ENCODE measurements at places on chromosomes 7 and 10.

DNA sequence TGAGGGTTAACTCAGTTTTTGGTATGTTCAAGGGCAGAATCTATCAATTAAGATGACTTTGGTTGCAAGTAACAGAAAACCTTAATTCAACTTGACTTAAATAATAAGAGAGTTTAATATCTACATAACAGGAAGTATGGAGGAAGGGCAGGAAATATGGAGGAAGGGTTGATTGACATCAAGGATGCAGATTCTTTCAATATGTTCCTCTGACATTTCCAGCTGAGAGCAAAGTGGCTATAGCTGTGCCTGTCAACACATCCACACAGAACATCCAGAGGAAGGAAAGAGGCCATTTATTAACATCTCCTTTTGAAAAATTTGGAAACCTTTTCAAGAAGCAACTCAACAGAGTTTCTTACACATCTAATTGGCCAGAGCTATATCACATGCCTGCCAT is 19.4 kb upstream of the RALA start:
- DNase-seq: no peak

DNA sequence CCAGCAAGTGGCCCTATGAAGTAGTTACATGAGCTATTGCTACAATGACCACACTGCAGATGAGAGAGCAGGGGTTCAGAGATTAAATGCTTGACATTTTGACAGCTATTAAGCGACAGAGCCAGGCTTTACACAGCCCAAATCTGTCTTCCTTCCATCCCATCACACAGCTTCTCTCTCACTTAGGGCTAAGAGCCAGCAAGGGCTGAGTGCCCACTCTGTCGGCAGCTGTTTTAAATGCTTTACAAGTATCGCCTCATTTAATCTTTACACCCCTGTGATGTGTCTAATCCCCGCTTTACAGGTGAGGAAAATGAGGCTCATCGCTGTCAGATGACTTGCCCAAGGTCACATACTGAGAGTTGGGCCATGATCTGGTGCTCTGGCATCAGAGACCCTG is 15.2 kb upstream of the OPALIN start:
- DNase-seq: no peak

GRCh38 chr7:150421831-150422230 is 28.6 kb upstream of the GIMAP8 start:
- no peak for DNase-seq

- no peak for DNase-seq
Observed at GRCh38 chr10:6746782-6747181, 166.7 kb upstream of the PRKCQ start.

GRCh38 chr10:3813267-3813666 is 28.3 kb upstream of the KLF6 start:
- DNase-seq: no peak

DNA sequence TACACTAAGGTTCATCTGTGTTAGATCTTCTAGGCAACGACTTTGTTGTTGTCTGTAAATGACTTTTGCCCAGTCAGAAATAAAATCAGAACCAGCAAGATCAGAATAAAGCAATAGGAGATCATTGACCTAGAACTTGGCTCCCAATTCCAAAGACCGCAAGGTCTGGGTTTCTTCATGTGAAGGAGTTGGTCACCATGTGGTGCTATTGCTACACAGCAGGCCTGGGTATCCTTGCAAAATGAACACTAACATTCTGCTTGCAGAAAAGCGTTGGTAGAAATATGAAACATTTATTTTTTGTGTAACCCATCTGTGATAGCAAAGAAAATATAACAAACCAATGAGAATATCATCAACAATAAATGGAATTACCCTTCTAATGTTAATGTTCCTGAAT is 831.0 kb downstream of the NXPH1 start:
- DNase-seq: no peak

- DNase-seq: no peak
Observed at GRCh38 chr7:92621561-92622023, 31.4 kb upstream of the FAM133B start.

DNA sequence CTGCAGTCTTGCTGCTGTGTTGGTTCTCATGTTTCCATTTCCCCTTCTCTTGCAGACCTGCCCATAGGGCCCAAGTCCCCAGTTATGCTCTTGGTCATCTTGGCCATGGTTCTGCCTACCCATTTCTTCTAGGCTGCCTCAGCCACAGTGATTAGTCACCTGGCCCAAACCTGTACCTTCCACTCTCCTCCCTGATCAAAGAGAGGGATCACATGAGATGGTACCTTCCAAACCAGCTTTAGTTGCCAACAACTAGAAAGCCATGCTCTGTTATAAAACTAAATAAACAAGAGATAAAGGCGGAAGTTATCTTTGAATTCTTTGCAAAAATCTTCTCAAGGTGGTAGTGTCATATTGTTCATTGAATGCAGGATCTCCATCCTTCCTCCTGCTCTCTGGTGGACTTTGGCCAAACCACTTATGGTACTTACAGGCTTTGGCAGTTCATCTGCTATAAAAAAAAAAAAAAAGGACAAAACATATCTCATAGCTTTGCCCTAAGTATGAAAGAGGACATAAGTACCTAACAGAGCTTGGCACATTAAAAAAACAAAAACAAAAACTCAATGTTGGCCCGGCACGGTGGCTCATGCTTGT is 25.8 kb downstream of the TACC2 start:
- no peak for DNase-seq

All from hematopoietic multipotent progenitor cell treated with erythropoietin and hydrocortisone succinate and interleukin-3 and kit ligand, for 17 days (in vitro differentiated cells).